ENCODE measurements at places on chromosomes 7 and 10. TPM values are rescaled to one million over a fixed set of nuclear protein-coding genes. Genes with fewer than 3 reads are reported as not detected.

DNA sequence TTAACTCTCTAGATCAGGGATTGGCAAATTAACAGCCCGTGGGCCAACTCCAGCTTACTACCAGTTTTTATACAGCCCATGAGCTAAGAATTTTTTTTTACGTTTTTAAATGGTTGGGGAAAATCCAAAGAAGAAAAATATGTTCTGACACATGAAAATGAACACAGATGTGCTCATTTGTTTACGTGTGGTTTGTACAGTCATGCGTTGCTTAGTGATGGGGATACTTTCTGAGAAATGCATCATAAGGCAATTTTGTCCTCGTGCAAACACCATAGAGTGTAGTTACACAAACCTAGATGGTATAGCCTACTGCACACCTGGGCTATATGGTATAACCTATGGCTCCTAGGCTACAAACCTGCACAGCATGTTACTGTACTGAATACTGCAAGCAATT, 8.3 kb upstream of the SMKR1 start:
- H3K27ac ChIP-seq: no peak overlapping the region
- H3K27me3 ChIP-seq: no peaks in the 10 kb centered on the region
- H3K4me3 ChIP-seq: no peak overlapping the region

GRCh38 chr10:129277084-129277483, 190.0 kb upstream of the MGMT start:
- DNase-seq: no peak
- H3K36me3 ChIP-seq: no peaks in the 10 kb centered on the region
- H3K4me3 ChIP-seq: no peak overlapping the region

GRCh38 chr7:33592718-33593117, 312.6 kb upstream of the BMPER start:
- no peak overlapping the region for H3K4me3 ChIP-seq
- DNase-seq: no peak
- no peaks in the 10 kb centered on the region for H3K36me3 ChIP-seq
- H3K4me1 ChIP-seq: no peaks in the 10 kb centered on the region
- H3K27ac ChIP-seq: no peak overlapping the region
- H3K27me3 ChIP-seq: no peaks in the 10 kb centered on the region

- H3K4me3 ChIP-seq: no peak overlapping the region
- no peak overlapping the region for H3K27ac ChIP-seq
- no peaks in the 10 kb centered on the region for H3K36me3 ChIP-seq
- DNase-seq: no peak
- no peaks in the 10 kb centered on the region for H3K4me1 ChIP-seq
Measured at GRCh38 chr7:157943561-157943960, 606.8 kb downstream of the DNAJB6 start.

- no peak for DNase-seq
- H3K27me3 ChIP-seq: peaks cover 4% of the 10 kb centered on the region
- no peaks in the 10 kb centered on the region for H3K4me1 ChIP-seq
- H3K27ac ChIP-seq: no peak overlapping the region
- no peak overlapping the region for H3K4me3 ChIP-seq
Measured at GRCh38 chr10:115046686-115047236, 46.4 kb upstream of the ATRNL1 start.

DNA sequence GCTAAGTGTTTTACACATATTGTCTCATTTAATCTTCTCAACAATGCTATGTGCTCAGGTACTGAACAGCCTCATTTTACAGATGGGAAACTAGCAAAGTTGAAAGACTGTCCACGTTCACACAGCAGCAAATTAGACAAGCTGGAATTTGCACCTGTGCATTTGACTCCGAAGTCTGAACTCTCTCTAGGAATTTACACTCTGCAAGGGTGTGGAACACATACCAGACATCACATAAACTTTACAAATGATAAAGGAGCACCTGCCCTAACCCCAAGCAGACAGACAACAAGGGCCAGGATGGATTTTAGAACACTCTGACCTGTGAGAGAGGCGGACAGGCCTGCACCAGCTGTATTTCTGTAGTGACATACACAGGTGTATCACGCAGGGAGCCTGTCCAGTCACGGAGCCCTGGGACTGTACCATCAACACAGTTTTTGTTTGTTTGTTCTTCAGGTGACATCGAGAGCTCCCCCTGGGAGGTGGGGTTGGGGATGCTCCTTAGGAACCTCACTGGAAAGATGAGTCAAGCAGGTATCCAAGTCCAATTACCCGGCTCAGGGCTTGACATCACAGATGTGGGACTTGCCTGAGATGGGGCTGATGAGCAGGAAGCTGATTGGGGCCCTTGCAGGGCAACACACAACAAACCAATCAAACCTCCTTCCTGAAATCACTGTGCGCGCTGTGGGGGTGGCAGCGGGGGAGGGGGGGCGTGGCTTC, 31.0 kb downstream of the MKI67 start:
- peaks cover 6% of the 10 kb centered on the region for H3K4me1 ChIP-seq
- H3K4me3 ChIP-seq: no peak overlapping the region
- no peaks in the 10 kb centered on the region for H3K36me3 ChIP-seq
- peak overlapping the region; percentile 31 for H3K27ac ChIP-seq
- DNase-seq: peak; percentile 71
- no peaks in the 10 kb centered on the region for H3K27me3 ChIP-seq

DNA sequence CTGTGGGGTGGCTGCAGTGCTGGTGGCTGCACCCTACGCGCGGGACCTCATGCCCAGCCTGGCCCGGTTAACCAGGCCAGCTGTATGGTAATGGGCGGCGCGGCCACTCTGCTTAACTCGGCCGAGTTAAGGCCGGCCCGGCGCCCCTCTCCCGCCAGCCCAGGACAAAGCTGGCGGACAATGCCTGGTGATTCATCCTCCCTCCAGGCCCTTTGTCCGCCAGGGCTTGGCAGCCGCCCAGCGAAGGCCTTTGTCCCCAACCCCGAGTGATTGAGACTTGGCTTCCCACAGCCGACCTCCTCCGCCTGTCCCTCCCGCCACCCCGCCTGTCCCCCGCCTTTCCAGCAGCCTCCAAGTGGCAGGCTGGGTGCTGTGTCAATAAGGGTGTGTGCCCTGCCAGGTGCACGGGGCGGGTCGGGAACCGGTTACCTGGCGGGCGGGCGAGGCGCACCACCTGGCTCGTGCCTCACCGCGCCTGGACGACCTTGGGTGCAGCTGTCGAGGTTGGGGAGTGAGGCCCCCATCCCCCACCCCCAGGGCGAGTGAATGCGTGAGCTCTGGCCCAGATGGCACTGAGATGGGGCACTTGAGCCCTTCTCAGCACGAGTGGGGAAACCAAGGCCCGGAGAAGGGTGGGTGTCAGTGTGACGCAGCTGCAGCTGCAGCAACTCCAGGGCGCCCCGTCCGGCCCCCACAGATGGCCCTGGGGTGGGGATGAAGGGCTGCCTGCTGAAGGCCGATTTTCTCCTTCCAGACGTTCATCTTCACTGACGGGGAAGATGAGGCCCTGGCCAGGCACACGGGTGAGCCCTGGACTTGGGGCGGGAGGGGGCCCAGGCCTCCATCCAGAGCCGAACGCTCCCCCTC, 4.6 kb downstream of the LFNG start:
- peaks cover 15% of the 10 kb centered on the region for H3K36me3 ChIP-seq
- H3K4me3 ChIP-seq: peak overlapping the region; percentile 17
- no peaks in the 10 kb centered on the region for H3K27me3 ChIP-seq
- peak overlapping the region; percentile 34 for H3K27ac ChIP-seq
- no peak for DNase-seq

GRCh38 chr7:156942708-156943090, 6.8 kb upstream of the NOM1 start:
- H3K36me3 ChIP-seq: no peaks in the 10 kb centered on the region
- no peak overlapping the region for H3K4me3 ChIP-seq
- H3K27ac ChIP-seq: no peak overlapping the region
- DNase-seq: no peak
- H3K27me3 ChIP-seq: peaks cover under 1% of the 10 kb centered on the region

GRCh38 chr10:51619365-51619764, 80.0 kb downstream of the CSTF2T start:
- H3K4me3 ChIP-seq: no peak overlapping the region
- no peaks in the 10 kb centered on the region for H3K36me3 ChIP-seq
- H3K27me3 ChIP-seq: no peaks in the 10 kb centered on the region
- DNase-seq: no peak

DNA sequence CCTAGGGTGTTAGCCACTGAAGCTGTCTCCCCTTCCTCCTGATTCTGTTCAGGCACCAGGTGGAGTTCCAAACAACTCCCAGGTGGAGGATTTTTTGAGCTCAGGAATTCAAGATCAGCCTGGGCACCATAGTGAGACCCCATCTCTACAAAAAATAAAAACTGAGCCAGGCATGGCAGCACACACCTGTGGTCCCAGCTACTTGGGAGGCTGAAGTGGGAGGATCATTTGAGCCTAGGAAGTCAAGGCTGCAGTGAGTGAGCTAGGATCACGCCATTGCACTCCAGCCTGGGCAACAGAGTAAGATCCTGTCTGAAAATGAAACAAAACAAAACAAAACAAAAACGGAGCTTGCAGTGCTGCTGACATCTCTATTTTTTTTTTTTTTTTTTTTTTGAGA, 128.8 kb upstream of the CALN1 start:
- H3K27me3 ChIP-seq: no peaks in the 10 kb centered on the region
- H3K4me3 ChIP-seq: no peak overlapping the region
- H3K27ac ChIP-seq: no peak overlapping the region
- H3K4me1 ChIP-seq: no peaks in the 10 kb centered on the region
- DNase-seq: no peak

- no peak overlapping the region for H3K27ac ChIP-seq
- no peaks in the 10 kb centered on the region for H3K36me3 ChIP-seq
- no peaks in the 10 kb centered on the region for H3K27me3 ChIP-seq
- DNase-seq: no peak
Measured at GRCh38 chr10:23275355-23275754, 69.2 kb downstream of the C10orf67 start.

- H3K27ac ChIP-seq: no peak overlapping the region
- DNase-seq: no peak
- no peak overlapping the region for H3K4me3 ChIP-seq
- no peaks in the 10 kb centered on the region for H3K27me3 ChIP-seq
- H3K36me3 ChIP-seq: no peaks in the 10 kb centered on the region
- H3K4me1 ChIP-seq: no peaks in the 10 kb centered on the region
Measured at GRCh38 chr7:94971051-94971867, 63.9 kb downstream of the PPP1R9A start.

The CD36 gene
- 0.39 TPM for total RNA-seq

The MEIG1 gene
- not detected for total RNA-seq

The CRYGN gene
- 1.8 TPM for total RNA-seq

The ANK3 gene
- 43.0 TPM for total RNA-seq

The AMZ1 gene
- total RNA-seq: 0.25 TPM

The SFR1 gene
- total RNA-seq: 11.3 TPM

The OPN1SW gene
- total RNA-seq: not detected

The ANKRD61 gene
- not detected for total RNA-seq

The PDZD7 gene
- 2.7 TPM for total RNA-seq

The CH25H gene
- not detected for total RNA-seq
